ENCODE measurements at places on chromosomes 5 and 9.

DNA sequence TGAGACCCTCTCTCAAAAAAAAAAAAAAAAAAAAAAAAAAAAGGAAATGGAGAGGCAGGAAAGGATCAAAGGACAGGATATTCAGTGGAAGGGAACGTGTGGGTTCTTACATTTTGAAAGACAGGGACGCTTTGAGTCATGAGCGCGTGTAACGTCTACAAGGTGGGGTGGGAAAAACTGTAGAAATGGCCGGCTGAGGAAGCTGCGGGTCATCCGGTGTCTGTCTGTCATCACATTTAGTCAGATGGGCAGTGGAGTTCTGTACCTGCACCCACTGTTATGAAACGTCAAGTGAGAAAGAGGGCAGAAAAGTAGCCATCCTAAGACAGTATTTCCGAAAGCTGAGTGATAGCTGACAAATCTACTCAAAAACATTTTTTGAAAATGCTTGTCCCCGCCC is 159.8 kb downstream of the SMARCA2 start:
- no peak for DNase-seq

- DNase-seq = no peak
Observed at GRCh38 chr9:109329638-109330258, 8.9 kb upstream of the EPB41L4B start.

- no peak for DNase-seq
Observed at GRCh38 chr9:95325221-95325620, 7.7 kb upstream of the FANCC start.

- DNase-seq = no peak
Observed at GRCh38 chr5:113490317-113490716, 2.1 kb upstream of the MCC start.

GRCh38 chr5:103041071-103041676 is 78.8 kb downstream of the GIN1 start:
- DNase-seq = no peak

GRCh38 chr9:125732562-125732961 is 14.6 kb upstream of the PBX3 start:
- DNase-seq = no peak

DNA sequence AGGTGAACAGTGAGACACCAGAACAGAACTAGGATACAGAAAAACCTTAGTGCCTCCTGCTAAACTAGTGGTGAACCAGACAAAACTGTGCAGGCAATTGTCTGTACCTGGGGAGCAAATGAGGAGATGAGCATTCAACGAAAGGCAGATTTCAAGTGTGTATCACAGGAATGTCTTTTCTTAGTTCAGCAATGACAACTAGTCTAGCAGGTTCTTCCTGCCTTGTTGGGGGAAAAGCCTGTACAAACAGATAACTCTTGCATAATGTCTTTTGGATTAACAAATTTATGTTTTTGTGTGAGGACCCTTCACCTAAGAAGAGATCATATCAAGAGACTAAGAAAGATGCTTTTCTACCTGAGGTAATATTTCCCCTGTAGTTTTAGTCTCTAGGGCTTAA is 21.8 kb upstream of the DENND4C start:
- DNase-seq = no peak

DNA sequence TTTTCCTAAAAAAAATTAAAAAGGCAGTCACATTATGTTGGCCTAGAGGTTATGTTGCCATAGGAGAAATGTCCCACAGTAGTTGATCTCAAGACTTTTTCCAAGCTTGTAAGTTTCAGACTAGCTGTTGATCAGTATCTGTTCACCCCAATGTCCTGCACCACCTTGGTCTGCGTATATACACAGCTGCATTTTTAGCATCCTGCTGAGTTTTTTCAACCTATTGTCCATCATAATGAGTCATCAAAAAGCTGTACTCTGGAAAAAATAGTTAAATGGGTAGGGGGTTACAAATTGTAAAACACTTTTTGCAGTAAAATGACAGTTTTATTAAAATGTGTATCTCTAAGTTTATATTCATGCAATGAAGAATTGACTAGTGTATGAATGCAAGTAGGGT is 53.2 kb upstream of the TMEM171 start:
- DNase-seq = no peak

DNA sequence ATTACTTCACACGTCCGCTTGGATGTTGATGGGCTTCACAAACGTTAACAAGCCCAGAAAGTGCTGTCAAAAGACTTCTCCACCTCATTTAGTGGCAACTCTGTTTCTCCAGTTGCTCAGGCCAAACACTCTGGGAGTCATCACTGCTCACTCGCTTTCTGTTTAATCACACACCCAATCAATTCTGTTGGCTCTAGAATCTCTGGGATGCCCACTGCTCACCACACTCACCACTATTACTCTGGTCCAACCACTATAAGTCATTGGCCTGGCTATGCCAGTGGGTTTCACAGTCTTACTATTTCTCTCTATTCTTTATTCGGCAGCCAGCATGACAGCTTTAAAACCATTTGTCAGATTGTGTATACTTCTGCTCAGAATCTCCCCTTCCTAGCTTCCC is 163.5 kb downstream of the KDM4C start:
- no peak for DNase-seq

GRCh38 chr9:90894986-90895687 is 93.5 kb downstream of the SYK start:
- no peak for DNase-seq

DNA sequence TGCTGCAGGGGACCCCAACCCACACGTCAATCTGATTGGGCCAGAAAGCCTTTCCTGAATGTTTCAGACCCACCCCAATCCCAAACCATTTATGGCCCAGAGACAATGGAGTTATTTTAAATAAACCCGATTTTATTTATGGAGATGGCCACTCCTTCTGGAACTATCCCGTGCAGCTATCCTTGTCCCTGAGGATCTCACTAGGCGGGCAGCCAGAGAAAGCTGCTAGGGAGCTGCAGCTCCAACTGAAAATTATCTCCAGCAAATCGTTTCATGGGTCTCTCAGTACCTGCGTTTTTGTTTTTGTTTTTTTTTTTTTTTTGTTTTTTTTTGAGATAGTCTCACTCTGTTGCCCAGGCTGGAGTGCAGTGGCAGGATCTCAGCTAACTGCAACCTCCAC is 23.0 kb downstream of the C1QTNF2 start:
- DNase-seq = no peak

DNA sequence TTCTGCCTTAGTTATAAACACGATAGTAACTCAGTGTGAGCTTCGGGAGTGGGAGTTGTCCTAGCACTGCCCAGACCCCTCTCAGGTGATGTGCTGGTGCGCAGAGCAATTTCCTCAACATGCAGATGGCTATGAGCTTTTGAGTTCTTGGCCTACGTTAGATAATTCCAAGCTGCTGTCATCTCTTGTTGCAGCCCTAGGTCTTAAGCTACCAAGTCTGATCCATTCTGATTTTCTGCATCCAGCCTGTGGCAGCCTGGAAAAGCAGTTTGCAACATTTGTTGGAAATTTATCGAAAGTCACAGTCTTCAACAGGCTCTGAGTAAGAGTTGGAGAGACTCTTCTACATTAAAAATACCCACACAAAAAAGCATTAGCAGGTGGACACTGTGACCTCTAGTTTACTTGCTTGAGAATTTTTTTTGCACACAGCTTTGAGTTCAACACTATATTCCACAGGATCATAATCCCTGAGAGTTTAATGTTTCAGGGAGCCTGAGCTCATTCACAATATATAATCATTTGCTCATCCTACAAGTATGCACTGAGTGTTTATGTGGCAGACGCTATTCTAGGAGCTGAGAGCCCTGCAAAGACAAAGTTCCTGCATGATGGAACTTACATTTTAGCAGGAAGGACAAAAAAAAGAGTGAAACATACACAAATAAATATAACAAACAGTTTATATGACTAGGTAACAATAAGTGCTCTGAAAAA is 91.6 kb downstream of the UBE2QL1 start:
- no peak for DNase-seq

DNA sequence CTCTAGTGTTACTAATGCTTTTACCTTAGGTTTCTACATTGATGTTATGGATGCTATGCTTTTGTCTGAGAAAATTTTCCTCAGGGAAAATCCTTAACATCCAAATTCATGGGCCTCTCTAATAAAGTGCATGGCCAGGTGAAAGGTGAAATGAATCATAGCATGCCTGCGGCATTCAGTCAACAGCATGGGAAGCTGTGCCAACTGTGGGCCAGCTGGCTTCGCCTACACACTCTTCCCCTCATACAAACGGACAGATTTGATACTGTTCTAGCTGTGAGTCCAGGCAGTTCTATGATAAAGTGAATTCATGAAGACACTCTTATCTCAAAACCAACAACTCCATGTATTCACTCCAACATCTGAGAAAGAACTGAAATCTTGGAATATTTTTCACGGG is 374.1 kb downstream of the PLK2 start:
- DNase-seq = no peak

Data from activated CD8-positive, alpha-beta memory T cell treated with anti-CD3 and anti-CD28 coated beads, Interleukin-2, amount 50 U/mL, for 4 hours (primary cell).